T-helper 17 cell (primary cell): ENCODE measurements at places on chromosomes 6 and 20.

GRCh38 chr6:156416391-156416790, 360.8 kb upstream of the ARID1B start:
- no peak for DNase-seq

DNA sequence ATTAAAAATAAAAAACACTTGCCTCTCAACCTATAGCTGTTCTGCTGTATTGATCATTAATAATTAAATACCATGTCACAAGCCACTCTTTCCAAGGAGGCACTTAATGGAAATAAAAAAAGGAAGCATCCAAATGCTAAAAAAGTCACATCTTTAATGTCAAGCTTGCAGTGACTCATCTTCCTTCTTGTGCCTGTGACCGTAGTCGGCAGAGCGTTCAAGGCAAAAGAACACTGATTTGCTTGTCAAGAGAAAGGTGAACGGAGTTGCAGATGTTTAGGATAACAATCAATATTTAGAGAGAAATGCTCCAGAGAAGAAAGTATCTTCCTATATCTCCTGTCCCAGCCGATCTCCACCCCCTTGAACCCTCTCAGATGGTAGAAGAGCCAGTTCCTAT, 341.0 kb upstream of the OPRM1 start:
- DNase-seq, result no peak

DNA sequence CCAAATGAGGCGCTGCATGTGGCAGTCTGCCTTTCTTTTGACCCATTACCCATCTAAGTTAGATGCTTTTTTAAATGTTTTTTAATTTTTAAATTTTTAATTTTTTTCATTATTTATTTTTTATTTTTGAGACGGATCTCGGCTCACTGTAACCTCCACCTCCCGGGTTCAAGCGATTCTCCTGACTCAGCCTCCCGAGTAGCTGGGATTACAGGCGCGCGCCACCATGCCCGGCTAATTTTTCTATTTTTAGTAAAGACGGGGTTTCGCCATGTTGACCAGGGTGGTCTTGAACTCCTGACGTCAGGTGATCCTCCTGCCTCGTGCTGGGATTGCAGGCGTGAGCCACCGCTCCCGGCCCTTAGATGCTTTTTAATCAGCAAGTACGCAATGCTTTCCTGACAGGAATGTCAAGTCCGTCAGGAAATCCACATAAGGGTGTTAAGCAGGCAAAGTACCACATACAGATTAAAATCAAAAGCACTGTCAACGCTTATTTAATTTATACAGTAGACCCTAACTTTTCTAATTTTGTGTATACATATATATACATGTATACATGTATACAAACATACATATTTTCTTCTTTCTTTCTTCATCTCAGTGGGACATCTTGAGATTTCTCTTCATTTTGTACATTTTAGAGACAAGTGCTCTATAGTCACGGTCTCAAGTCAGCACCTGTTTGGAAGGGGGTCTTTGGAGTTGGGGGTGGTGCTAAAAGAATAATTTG, 995 bp upstream of the GSTA4 start:
- peak; percentile 17 for DNase-seq

DNA sequence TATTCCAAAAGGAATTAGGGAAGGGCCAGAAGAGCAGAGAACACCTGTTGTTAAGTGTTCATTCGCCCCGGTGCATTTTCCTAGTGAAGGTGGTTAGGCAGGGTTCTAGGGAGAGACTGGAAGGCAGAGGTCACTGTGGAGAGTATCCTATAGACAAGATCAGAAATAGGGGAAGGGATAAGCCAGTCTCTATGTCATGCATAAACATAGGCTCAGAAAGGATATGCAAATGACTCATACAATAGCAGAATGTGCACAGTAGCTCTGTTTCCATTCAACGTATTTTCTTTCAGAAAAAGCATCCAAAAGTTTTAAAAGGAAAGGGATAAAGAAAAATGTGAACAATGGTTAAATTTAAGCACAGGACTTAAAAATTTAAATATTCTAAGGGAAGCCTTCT, 47.4 kb downstream of the BMP6 start:
- DNase-seq, result no peak

- no peak for DNase-seq
These were observed 66.5 kb downstream of the ILRUN start for GRCh38 chr6:34630040-34630439.

DNA sequence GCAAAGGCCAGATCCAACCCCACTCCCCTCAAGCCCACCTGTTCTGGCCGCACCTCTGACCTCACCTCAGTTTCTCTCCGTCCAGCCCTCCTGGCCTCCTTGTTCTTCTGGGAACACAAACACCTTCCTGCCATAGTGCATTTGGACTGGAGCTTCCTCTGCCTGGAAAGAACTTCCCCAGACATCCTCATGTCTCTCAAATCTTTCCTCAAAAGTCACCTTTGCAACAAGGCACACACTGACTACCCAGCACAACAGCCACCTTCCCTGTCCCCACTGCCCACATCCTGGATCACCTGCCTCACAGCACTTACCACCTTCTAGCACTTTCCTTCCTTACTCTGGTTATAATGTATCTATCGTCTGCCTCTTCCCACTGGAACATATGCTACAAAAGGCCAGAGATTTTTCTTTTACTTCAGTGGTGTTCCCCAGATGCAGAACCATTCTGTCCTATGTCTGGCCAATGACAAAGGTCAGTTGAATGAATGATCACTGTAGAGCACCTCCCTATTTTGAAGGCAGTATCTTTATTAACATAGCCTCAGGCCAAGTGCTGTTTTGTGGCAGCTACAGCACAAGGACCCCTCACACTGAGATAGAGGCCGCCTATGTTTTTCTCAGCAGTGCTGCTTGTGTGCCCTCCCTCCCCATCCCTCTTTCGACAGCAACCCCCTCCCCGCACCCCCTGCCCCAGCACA, 4.1 kb downstream of the HLA-B start:
- DNase-seq, result no peak

DNA sequence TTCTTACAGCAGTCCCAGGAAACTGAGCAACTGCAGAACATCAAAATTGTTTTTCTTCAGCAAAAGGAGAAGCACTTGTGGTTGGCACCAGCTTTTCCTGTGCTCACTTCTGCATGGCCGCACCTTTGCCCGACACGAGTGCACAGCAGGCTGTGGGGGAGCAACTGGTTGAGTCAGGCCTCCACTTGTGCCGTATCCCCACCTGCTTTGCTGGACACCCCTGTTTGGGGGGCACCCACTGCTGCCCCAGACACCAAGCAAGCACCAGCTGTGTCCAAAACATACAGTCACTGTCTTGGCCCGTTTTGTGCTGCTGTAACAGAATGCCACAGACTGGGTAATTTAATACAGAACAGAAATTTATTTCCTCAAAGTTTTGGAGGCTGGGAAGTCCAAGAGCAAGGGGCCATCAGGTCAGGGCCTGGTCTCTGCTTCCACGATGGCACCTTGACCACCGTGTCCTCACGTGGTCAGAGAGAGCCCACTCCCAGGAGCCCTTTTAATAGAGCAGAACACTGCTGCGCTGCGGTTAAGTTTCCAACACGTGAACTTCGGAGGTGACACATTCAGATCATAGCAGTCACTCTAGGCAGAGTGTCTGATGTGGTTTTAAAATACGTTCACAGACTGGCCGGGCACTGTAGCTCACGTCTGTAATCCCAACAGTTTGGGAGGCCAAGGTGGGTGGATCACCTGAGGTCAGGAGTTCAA, 8.7 kb upstream of the GMEB2 start:
- peak; percentile 64 for DNase-seq
